ENCODE measurements at places on chromosomes 3 and 15.

DNA sequence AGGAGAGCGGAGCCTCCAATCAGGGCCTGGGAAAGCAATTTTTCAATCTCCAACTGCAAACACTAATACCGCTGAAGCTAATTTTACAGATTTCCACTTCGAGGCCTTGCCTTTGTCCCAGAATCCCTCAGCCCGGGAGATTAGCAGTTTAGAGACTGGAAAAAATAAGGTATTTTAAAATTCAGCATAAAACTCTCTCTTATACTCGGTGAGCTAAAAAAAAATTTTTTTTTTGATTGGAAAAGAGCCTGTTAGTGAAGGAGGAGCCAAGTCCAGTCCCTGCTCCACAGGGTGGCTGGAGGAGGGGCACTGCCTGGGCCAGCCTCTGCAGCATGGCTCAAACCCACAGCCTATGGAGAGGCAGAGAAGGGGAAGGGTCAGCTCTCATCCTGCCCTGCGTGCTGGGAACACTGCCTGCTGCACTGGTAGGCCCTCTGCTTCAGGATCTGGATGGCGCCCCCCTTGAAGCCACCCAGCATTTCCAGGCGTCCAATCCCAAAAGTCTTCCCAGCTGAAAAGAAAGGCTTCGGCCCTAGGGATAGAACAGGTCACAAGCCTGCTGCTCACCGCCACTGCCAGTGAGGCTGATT, 48.9 kb downstream of the CACNA2D2 start:
- DNase-seq: no peak

- no peak for DNase-seq
Measured at GRCh38 chr3:117735481-117736101, 1026.0 kb downstream of the TUSC7 start.

- no peak for DNase-seq
Measured at GRCh38 chr3:152452318-152452717, 183.6 kb downstream of the MBNL1 start.

DNA sequence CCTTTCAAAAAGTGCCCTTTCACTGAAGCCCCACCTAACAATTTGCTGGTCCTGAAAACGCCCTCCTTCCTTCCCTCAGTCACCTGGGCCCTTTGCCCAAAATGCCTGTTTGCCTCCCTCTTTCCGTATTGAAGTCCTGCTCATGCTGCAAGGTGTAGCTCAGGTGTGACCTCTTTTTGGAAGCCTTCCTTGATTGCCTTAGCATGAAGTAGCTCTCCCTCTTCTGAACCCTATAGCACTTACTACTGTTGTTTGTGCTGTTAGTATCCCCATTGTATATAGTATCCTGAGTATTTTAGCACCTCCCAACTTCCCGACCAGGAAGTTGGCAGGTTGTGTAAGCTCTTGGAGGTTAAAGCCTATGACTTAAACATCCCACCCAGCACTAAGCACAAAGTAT, 1.7 kb downstream of the PLS1 start:
- no peak for DNase-seq

DNA sequence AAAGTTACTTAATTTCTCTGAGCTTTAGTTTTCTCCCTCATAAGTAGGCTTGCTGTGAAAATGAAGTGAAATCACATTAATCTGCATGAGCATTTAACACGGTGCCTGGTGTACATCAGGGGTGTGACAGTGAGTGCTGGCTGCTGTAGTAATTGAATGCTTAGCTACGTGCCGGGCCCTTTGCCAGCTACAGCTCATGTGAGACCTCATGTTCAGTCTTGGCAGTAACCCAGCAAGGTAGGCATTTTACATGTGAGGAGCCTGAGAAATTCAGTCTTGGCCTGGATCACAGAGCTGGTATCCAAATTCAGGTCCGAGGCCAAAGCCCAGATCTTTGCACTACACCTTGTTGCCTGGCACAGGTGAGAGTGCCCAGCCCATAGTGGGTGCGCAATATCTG, 9.1 kb downstream of the GHRL start:
- DNase-seq: no peak

GRCh38 chr3:117272876-117273523, 563.4 kb downstream of the TUSC7 start:
- no peak for DNase-seq

GRCh38 chr3:121641127-121641526, 19.6 kb downstream of the HCLS1 start:
- DNase-seq: no peak

DNA sequence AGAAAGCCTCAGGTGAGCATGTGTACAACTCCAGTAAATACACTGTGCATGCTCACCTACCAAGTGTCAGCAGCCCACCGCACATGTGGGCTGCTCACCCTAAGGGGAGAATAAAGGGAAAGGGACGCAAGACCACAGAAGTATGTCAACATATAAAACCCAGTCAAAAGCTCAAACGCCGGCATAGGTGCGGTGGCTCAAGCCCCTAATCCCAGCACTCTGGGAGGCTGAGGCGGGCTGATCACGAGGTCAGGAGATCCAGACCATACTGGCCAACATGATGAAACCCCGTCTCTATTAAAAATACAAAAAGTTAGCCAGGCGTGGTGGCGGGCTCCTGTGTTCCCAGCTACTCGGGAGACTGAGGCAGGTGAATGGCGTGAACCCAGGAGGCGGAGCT, 732.1 kb downstream of the ZPLD1 start:
- no peak for DNase-seq

DNA sequence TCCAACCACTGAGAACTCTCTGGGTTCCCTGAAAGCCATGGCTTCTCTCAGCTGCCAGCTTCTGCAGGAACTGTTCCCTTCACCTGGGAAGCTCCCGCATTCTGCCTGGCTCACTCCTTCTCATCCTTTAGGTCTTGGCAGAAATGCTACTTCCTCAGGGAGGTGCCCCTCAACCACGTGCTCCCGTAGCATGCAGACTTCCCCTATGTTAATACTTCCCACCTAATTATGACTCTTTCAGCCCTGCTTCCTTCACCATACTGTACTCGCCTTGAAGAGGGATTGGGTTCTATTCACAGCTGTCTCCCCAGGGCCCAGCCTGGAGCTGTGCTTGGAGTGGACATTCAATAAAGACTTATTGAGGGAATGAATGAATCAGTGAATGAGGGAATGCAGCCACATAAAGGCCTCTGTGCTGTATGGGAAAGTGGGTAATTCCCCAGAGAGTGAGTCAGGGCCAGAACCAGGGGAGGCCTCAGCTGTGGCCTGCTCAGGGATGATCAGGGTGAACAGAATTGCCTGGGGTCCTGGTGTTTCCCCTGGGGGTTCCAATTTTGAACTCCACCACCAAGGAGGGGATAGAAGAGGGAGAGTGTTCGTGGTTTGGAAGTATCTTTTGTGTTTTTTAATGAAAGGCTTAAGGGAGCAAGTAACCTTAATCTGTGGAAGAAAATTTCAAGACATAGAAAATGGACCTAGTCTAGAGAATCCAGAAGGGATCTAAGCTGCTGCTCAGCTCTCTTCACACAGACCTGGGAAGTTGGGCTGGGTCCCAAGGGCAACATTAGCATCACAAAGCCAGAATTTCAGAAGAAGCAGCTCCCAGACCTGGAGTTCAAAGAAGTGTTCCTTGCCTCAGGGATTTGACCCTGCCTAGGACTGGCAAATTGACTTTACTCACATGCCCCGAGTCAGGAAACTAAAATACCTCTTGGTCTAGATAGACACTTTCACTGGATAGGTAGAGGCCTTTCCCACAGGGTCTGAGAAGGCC, 14.6 kb upstream of the FAM107A start:
- DNase-seq: no peak

GRCh38 chr15:101396484-101397261, 92.8 kb downstream of the PCSK6 start:
- DNase-seq: no peak

All from Kasumi-1 (cell line).